ENCODE measurements at places on chromosomes 11 and 22.

DNA sequence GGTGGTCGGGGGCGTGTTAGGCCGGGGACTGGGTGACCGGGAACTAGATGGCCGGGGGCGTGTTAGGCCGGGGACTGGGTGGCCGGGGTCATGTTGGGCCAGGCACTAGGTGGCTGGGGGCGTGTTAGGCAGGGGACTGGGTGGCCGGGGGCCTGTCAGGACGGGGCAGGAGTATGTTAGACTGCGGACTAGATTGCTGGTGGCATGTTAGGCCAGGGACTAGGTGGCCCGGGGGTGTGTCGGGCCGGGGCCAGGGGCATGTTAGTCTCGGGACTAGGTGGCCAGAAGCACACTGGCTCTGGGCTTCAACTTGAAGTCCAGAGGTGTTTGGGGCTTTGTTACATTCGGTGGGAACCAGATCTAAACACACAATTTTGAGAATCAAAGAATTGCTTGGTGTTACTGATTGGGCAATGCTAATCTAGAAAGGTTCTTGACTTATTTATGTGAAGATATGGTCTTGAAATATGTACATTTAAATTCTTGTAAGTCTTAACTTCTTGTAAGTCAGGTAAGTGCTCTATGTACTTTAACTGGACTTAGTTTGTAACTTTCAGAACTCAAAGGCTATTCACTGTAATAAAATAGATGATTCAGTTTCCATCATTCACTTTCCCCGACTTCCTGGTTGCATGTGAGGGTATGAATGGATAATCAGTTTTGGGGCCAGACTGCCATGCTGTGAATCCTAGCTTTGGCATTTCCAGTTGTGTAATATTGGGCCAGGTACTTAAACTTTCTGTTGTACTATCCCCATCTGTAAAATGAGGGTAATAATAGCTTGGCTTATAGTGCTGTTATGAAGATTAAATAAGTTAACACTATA is 1.1 kb downstream of the EXT2 start:
- no peak for DNase-seq

DNA sequence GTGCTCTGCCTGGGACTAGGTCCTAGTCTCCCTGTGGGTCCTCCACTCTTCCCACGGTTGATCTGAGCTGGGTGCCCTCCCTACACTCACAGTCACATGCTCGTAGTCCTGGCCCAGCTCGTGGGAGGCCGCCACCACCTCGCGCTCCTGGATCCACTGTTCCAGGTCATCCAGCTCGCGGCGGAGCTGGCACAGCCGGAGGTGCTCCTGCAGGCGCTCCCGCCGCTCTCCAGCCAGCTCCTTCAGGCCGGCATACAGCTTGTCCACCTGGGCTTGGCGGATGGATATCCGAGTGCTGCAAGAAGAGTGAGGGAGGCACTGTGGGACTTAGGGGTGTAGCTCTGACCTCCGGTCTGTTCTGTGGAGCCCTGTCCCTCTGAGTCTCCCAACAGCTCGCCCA is 14.8 kb upstream of the RBM4B start:
- DNase-seq = no peak

GRCh38 chr11:124238512-124238911 is 2.4 kb upstream of the OR8G1 start:
- DNase-seq = no peak

- no peak for DNase-seq
These were observed 614 bp upstream of the ASCL2 start for GRCh38 chr11:2271077-2271326.

GRCh38 chr11:11494348-11494747 is 127.5 kb downstream of the GALNT18 start:
- no peak for DNase-seq

DNA sequence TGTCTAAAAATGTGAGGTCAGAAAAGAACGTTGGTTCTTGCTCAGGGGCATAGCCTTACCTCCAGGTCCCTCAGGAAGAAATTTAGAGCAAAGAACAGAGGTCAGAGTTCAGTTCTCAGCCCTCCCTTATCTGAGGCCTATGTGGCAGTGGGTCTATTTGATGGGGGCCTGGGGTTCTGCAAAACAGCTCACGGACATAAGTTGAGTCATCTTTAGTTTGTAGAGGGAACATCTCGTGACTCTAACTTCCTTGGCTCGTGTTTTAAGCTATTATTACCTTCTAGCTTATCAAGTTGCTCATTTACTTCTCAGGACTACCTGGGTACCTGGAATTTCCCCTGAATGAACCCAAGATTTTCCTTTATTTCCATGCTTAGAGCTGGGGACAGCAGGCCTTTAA is 91.3 kb upstream of the AMOTL1 start:
- no peak for DNase-seq

DNA sequence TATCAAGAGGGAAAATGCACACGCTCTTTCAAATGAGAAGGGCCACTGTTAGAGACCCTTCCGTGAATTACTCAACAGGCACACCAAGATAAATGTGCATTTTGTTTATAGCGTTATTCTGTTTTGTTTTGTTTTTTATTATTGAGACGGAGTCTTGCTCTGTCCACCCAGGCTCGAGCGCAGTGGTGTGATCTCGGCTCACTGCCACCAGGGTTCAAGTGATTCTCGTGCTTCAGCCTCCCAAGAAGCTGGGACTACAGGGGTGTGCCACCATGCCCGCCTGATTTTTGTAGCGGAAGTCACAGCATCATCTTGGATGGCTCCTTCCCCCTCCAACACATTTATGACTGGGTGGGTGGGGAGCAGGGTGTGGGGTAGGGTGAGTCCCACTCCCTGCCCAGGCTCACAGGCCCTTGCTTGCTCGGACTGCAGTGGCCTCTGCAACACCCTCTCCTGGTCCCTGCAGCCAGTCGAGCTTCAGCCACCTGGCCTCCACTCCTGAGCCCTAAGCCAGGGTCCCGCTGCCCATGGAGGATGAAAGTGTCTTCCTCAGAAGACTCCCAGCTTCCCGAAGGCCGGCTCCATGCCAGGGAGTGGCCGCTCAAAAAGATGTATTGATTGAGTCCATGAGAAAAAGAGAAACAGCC is 68.0 kb downstream of the RTL6 start:
- DNase-seq = no peak

DNA sequence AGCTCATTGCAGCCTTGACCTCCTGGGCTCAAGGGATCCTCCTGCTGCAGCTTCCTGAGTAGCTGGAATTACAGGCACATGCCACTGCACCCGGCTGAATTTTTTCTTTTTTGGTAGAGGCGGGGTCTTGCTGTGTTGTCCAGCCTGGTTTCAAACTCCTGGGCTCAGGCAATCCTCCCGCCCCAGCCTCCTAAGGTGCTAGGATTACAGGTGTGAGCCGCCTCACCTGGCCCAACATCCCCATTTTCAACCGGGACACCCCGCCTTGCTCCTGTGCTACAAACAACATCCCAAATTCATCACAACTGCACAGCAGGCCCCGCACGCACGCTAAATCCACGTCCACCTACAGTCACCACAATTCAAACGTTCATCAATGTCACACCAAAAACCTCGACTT is 61.0 kb downstream of the ARFGAP3 start:
- no peak for DNase-seq

GRCh38 chr11:22478169-22478568 is 140.0 kb downstream of the SLC17A6 start:
- no peak for DNase-seq

GRCh38 chr22:37080838-37081237 is 28.7 kb downstream of the TMPRSS6 start:
- no peak for DNase-seq

DNA sequence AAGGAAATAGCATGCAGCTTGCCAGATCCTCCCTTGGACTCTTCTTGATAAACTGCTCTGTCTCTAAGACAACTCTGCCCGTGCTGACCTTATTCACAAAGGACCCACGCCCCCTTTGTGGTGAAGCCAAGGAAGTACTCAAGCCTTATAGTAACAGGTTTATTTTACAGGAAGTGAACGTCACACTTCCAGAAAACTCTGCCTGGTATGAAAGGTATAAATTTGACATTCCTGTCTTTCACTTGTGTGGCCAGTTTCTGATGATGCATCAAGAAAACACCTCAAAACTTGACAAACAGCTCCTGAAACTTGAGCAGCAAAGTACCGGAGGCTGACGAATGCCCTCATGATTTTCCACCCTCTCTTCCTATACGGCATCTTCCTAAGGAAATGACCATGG is 12.5 kb upstream of the PELI3 start:
- DNase-seq = no peak

DNA sequence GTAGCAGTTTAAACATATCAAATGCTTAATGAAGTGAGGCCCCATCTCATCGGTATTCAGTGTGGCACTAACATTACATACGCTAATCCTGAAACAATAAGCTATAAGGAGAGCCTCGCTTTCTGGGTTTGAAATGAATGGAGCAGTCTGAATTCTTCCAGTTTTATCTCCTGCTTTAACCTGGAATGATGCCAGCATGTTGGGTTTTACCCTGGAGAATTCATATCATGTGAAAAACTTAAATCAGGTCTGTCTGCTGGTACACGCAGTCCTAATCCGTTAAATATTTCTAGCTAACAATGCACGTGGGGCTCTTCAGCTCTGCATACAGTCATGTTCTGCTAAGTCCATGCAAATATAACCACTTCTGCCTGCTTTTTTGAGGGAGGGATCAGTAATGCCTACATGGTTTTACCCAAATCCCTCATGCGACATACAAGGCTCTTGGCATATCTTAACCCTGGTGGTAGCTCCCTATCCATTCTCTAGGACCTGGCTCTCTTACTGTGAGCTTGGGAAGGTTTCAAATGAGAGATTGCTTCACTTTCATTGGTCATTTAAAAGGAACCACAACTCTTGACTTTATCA is 92.7 kb downstream of the COMMD9 start:
- no peak for DNase-seq

DNA sequence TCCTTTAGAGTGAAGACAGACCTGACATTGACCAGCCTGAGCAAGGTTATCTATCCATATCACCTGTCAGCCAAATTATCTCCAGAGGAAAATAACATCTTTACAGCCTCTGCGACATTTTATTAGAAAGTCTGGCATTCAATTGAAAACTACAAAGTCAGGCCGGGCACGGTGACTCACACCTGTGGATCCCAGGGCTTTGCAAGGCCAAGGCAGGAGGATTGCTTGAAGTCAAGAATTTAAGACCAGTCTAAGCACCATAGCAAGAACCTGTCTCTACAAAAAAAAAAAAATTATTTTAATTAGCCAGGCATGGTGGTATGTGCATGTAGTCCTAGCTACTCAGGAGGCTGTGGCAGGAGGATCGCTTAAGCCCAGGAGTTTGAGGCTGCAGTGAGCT is 141.6 kb downstream of the RCN1 start:
- no peak for DNase-seq

DNA sequence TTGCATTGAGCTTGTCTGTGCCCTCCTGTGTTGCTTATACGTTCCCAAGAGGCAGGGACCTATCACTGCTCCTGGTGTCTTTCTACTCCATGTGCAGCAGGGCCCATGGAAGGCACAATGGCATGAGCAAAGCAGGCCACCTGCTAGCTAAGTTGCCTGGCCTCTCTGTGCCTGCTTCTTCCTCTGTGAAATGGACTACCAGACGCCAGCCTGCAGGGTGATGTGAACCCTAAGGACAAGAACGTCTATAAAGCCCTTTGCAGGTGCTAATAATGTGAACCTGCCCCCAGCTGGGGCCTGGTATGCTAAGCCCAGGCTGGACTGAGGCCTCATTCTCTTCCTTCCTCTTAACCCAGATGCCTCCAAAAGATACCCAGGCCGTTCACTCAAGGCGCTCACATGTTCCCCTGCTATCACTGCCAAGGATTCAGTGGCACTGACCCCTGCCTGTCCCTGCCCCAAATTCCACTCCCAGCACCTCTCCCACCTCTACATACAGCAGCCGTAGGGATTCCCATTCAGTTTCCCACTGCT is 4.0 kb downstream of the GUCD1 start:
- DNase-seq = no peak

GRCh38 chr11:61294717-61295595 is at the start of gene VWCE:
Gene VWCE, minus strand, starts transcription at chr11:61295316. Its CDS starts 279 bp downstream, at chr11:61295037.
- peak; percentile 76 for DNase-seq

- DNase-seq = no peak
These were observed 78.4 kb downstream of the MED15 start for GRCh38 chr22:20585639-20586402.

DNA sequence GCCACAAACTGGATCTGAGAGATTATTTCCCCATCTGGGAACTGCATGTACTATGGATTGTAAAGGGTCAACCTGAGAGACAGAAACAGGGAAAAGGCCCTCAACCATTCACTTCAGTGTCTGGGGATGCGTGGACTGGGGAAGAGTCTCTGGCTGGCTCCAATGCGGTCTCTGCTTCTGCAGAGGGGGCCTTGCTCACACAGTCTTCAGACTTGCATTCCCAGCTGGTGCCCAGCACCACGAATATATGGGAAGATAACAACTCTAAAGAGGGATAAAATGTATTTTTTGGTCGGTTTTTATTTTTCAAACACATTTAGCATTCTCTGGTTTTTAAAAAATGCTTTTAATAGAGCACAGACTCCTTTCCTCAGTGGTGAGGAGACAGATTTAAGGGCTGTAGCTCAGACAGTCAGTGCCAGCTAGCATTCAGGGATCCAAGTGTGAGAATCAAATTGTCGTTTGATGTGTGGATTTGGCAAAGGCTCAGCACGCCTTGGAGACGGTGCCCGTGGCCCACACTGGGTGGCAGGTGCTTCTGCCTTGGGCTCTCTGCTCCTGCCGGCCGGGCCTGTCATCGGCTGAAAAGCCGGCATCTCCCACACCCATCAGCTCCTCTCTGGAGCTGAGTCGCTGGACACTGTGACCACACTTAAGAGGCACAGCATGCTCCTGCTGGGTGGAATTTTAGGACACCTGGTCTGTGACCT is 8.0 kb upstream of the EFCAB6 start:
- no peak for DNase-seq

- no peak for DNase-seq
These were observed 32.2 kb upstream of the ARFGAP3 start for GRCh38 chr22:42889304-42889703.

DNA sequence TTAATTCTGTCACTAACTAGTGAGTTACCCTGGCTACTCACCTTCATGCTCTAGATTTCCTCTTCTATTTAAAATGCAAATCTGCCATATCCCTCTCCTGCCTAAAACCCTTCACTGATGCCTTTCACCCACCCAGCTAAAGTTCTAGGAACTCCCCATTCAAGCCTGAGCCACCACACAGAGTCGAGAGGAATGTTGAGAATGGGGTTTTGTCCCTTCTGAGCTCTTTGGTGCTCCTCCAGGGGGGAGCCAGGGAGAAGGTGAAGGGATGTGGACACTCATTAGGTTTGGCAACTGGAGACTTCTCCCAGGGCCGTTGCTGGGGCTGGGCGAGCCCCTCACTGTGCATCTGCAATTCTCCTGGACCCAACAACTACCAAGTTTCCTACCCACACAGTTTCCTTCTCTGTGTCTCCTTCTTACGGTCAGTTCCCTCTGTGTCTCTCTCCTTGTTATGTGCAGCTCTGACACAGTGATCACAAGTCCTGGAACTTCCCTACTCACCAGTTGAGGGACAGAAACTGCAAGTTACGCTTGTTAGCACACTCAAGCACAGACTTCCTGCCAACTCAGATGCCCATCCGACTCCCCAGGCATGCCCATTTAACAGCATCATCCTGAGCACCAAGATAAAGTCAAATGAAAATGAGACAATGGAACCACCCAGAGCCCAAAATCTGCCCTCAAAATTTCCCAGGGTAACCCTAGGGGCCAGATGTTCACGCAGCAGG is 6.5 kb upstream of the IL10RA start:
- DNase-seq = no peak

All from MM.1S (cell line).